ENCODE measurements at places on chromosomes 5 and 9.
A peak's percentile ranks its signal among the peaks of the same experiment; 100 is the strongest.

- no peak for DNase-seq
Measured at GRCh38 chr5:133122711-133123110, 70.9 kb downstream of the HSPA4 start.

- no peak for DNase-seq
Measured at GRCh38 chr5:55102348-55102747, at the start of gene GZMA. TSS of gene GZMA (plus strand) at chr5:55102646. CDS start at chr5:55102683, 37 bp downstream.

DNA sequence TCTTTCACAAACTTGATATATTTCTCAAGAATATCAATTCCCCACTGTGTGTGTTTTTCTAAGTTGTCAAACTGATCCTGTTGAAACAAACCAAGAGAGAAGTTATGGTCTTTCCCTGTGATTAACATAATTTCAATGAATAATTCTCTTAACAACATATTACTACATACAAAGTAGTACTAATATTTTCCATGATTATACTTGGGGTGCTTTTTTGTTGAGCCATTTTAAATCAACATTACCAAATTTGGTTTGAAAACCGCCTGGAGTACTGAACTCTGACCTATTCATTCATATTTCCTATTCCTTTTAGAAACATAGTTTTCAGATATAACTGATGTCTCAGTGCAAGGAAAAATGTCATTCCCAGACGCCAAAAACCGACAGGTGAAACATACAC lies 48.1 kb downstream of the FNBP1 start:
- DNase-seq: no peak

- no peak for DNase-seq
Measured at GRCh38 chr9:3746296-3747275, 220.8 kb upstream of the RFX3 start.

DNA sequence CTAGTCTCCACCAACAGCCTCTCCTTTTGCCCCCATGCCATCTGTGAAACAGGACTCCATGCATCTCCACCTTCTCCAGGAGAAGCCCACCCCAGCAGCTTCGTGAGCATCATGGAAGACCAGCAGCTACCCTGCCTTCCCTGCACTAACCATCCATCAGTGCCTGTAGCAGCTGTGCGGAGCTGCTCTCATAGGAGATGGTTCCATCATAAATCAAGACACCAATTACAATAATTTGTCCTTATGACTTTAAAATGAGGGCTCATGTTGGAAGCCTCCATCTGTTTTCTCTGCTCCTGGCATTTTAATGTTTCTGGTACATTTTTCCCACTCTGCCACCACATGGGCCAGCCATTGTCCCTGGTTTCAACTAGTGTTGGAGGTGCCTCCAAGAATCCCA lies 69.9 kb downstream of the FGF1 start:
- no peak for DNase-seq

DNA sequence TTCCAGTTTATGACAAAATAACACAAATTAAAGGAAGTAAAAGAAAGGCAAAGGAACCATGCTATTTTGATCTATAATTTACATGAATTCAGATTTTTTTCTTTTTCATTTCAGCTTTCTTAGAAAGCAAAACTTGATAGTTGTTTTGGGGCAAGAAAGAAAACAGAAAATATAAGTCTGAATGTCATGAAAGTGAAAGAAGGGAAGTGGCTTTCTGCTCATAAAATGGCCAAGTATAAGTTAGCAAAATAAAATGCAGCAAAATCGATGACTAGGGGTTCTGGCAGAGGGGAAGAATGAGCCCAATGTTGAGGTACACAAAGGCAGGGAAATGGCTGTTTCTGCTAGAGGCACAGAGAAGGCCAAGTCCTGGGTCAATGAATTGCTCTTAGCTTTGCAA lies 3.0 kb upstream of the IFNW1 start:
- DNase-seq: no peak

GRCh38 chr5:150289551-150290390 lies at the start of gene CAMK2A:
TSS of gene CAMK2A (minus strand) at chr5:150289773. CDS start at chr5:150289625, 148 bp downstream.
- peak; percentile 52 for DNase-seq

DNA sequence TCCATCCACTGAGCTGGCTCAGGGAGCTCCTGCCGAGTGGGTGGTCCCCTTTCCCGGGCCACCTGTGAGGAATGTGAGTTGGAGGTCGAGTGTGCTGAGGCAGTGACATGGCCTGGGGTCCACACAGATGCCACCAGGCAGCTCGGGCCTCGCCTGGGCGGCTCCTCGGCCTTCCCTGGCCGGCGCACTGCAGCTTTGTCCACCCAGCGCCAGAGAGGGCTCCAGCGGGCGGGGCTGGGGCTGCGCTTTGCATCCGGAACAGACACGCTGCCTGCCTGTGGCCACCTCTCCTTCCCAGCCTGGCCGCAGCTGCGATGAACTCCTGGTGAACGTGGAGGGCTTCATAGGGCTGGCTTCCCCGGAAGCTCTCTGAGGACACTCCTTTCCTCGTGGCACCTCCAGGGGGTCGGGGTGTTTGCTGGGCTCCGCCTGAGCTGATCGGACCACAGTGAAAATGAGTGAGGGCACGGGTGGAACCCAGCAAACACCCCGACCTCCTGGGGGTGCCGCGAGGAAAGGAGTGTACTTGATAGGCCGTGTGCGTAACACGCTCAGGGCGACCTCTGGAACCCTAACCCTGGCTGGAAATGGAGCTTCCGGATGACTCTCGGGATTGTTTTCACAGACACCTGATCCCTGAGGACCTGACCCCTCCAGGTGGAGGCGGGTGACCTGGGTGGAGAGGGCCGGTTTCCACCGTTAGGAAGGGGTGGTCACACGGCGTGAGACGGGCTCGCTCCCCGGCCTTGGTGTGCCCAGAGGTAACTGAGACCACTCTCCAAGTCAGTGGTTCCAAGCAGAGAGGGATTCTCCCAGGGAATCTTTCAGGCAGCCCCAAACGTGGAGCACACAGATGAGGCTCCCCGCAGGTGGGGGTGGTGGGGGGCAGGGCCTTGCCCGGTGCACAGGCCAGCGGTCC lies 31.8 kb upstream of the RXRA start:
- DNase-seq: no peak

- no peak for DNase-seq
Measured at GRCh38 chr5:129098488-129099183, 4.1 kb downstream of the ISOC1 start.

Data from NCI-H526 (cell line).